ENCODE measurements at places on chromosomes 6 and 20.

GRCh38 chr6:19999319-20000191 is 162.4 kb downstream of the ID4 start:
- no peak for DNase-seq

- DNase-seq = no peak
Observed at GRCh38 chr20:51487565-51488268, 54.8 kb downstream of the NFATC2 start.

GRCh38 chr20:36116807-36117441 is 37.6 kb upstream of the EPB41L1 start:
- DNase-seq = no peak

- DNase-seq = no peak
Observed at GRCh38 chr20:4776079-4776630, 54.4 kb downstream of the PRND start.

- DNase-seq = no peak
Observed at GRCh38 chr6:32794510-32794909, 22.3 kb downstream of the HLA-DOB start.

DNA sequence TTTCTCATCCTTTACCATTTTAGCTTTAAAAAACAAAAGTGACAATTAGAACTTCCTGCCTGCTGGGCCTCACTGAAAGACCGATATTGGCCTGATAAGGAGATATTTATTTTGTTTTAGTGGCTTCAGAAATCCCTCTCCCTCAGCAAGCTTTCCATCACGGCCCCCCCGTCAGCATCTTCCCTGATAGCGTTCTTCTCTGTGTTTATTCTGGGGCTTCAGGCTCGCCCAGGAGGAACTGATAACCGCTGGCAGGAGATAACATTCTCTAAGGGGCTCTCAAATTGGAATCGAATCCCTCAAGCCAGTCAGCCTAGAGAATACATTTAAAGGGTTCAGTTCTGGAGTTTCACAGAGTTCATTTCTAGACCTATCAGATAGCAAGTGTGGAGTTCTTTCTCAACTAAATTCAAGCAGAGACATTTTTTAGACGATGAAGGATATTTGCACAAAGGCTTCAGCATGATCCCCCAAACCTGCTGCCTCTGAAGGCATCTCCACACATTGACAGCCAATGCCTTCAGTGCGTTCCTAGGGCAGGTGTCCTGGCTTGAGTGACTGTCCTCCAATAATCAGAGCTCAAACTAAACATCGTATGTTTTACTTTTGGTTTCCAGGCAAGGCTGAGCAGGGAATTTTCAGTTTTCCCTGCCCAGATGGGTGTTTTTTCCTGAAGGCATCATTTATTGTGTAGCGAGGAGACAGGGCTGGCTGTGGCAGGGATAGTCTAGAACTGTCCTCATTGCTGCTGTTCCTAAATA is 17.0 kb downstream of the PRDM1 start:
- DNase-seq = no peak

- no peak for DNase-seq
Observed at GRCh38 chr20:44942264-44942973, 17.8 kb downstream of the TOMM34 start.

DNA sequence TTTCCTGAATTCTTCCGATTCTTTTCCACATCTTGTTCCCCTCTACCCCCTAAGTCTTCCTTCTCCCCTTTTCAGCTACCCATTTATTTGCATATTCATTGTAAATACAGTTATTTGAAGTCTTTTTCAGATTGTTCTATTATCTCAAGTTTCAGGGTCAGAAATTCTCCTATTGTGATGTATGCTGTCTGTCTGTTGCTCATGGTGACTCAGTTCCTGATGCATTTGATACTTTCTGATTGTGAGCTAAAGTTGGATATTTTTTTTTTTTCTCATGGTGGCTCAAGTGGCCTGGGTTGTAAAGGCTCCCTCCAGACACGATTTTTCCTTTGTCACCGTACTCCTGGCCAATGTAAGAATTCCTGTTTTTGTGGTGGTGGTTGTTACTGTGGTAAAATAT is 4.9 kb upstream of the PI16 start:
- no peak for DNase-seq

GRCh38 chr20:58875111-58875510 is 22.6 kb downstream of the GNAS start:
- DNase-seq = no peak

DNA sequence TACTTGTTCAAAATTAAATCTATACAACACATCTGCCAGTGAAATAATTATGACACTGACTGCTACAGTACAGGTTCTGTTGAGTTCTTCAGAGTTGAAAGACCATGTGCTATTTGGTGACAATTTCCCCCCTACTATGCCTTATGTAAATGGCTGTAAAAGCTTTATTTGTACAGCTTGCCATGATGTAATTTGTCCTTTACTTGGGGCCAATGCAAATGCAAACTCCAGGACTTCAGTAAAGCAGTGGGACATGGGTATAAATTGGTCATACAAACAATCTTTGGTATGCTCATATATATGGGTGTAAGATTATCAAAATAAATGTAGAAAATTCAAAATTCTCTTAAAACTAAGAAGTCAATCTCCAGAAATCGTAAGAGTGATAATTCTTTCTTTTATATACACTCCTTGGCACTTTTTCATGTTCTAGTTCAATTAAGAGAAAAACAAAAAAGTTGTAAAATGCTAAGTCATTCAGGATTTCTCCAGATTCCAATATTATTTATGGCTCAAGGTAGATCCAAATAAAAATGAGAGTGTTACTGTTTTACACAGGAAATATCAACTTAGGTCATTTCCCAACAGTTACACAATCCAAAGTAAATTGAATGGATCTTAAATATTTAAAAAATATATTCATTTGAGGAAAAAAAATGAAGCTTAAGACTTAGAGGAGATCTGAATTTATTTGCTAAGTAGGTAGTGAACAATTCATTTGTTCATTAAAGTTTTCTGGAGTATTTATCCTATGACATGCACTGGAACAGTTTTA is 1310.5 kb upstream of the CITED2 start:
- DNase-seq = no peak

DNA sequence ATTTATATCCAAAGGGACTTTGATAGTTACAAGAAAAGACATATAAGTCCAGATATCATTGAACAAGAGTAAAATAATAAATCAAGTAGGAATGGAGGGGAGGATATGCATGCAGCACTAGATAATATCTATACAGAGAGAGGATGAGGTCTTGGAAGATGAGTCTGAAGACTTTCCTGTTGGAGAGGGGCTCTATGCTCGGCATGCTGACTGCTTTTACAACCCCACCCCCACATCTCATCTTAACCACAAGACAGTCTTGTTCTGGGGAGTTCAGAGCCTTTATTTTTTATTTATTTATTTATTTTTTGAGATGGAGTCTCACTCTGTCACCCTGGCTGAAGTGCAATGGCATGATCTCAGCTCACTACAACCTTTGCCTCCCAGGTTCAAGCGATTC is 48.4 kb upstream of the IER3 start:
- no peak for DNase-seq

GRCh38 chr6:31965700-31966099 is 6.2 kb downstream of the DXO start:
- DNase-seq = no peak

DNA sequence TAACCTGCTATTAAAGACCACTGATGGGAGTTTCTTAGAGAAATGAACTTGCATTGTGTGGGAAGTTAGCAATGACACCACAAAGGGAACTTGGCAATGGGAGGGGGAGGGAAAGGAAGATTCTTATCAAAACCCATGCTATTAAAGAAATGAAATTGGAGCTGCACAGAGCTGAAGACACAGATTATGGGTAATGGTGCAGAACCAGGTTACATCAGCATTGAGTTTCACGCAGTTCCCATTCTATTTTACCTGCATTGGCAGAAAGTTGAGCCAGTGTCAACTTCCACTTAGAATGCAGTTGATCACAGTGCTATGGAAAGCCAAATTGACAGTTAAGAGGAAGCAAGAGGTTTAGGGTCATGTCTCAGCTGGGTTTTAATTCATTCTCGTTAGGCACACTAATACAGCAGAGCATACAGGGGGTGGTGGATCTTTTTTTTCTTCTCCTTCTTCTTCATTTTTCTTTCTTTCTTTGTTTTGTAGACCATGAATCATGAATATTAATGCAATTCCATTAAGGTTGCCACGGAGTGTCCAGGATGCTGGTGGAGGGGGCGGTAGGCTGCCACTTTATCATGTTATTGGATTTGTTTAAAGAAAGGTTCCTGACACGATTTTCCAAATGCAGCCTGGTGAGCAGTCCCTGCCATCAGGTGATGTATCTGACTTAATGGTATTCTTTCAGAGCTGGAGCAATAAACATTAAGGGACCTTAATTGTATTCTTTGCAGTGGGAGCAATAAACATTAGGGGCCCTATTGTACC is 1092.0 kb upstream of the MAP3K7 start:
- DNase-seq = no peak

GRCh38 chr6:42707595-42707994 is 14.8 kb downstream of the PRPH2 start:
- DNase-seq = no peak

- DNase-seq = no peak
Observed at GRCh38 chr6:30441171-30441570, 48.1 kb upstream of the HLA-E start.

DNA sequence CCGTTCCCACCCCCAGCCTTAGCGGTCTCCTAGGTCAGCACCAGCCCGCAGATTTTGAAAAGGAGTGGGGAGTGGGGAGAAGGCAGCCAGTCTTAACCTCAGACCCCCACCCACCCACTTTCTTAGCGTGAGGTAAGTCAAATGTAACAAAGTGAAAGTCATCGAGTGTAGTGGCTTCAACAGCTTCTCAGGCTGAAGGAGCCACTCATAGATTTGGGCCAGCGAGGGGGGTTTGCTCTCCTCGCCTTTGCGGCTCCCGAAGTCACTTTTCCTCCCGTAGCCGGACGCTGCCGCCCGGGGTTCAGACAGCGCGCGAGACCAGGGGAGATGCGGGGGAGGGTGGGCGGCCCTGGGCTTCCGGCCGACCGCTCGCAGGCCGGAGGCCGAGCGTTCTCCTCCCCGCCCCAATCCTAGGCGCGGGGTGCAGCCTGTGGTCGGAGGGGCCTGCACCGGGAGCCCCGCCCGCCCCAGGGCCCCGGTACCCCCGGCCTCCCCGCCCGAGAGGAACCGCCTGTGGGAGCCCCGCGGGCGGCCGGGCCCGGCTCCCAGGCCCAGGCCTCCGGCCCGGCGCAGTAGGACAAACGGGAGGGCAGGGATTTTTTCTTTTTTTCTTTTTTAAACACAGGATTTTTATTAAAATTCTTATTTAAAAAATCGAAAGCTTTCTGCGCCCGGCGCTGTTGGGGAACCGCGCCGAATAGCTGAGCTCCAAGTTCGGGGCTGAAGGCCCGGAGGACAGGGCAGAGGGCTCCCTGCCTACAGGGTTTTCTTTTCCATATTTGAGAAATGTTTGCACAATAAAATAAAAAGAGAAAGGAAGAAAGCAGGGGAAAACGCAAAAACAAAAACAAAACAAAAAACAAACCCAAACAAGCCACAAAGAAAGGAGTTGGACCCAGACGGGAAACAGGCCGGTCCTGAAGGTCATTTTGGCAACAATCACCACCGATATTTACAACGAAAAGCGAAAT is 3.2 kb downstream of the NKX2-2 start:
- DNase-seq = no peak

DNA sequence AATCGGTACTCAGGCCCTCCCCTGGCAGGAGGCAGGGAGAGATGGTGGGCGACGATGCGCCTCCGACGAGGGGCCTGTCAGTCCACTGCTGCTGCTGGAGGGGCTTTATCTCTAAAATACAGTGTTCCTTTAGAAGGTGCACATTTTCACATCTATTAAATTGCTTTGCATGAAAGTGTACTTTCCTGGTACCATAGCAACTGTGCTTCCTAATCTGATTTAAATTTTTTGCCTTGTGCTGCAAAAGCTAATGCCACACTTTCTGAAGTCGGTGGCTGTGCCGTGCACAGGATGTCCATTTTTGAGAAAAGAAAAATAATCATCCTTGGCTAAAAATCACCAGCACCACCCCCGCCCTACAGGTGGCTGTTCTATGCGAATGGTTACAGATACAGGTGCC is 262.0 kb upstream of the CDH4 start:
- DNase-seq = no peak

DNA sequence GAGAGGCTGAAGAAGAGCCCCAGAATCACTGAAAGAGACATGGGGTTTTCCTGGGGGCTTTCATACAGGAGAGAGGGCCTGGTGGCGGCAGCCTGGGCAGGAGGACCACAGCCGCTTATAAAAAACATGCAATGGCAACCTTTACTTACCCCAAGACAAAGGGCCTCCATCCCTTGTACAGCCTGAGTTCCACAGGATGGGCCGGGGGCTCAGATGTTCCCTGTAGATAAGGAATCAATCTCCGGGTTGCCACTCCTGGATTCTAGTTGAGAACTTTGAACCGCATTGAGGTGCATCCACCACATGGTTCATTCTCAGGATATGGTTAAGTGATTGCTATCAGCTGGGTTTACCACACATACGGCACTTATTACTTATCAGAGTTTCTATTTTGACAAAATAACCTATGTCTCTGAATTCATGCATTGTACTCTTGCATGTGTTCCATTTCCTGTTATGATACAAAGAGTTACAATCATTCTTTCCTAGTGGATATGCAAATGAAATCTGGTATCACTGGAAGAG is 677.6 kb downstream of the KIF16B start:
- DNase-seq = no peak

DNA sequence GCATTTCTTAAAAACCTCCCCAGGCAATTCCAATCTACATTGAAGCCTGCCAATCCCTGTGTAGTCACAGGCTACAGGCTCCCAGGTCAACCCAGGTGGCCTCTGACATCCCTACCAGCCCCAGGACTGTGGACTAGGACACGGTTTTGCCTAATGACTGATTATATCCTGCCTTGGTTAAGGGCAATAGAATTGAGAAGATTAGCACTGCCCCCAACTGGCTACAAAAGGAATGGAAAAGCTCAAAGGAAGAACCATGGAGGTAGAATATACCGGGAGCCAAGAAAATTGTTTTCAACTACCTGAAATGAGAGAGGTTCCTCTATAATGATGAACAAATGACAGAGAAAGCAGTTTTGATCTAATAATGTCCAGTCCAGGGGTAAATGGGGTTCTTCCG is 421.1 kb upstream of the AGPAT4 start:
- no peak for DNase-seq

- no peak for DNase-seq
Observed at GRCh38 chr6:106426250-106426970, 65.9 kb downstream of the CRYBG1 start.

GRCh38 chr6:37033255-37033654 is 27.8 kb downstream of the FGD2 start:
- DNase-seq = no peak

DNA sequence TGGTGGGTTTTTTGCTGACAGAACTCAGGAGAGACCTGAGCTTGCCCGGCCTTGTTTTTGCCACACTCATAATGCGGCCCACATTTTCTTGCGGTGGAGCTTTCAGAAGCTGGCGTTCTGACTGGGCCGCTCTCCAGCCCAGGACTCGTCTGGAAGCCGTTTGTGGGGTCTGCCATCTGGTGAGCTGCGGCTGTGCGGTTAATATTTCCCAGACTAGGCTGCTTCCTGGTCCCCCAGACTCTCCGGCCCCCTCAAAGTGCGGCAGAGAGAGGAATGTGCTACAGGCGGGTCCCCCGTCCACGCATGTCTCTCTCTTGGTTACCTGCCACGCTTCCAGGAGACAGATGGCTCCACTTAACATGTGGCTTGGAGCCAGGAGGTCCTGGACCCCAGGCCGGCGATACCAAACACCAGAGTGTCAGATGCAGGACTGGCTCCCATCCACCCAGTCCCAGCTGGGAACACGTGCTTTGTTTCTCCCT is 128.9 kb upstream of the PMEPA1 start:
- DNase-seq = no peak

Data from stimulated activated CD4-positive, alpha-beta T cell treated with anti-CD3 and anti-CD28 coated beads, Interleukin-15, amount 100 ng/mL, for 1 hour (primary cell).